ENCODE measurements at places on chromosomes 11 and 22. TPM values are rescaled to one million over a fixed set of nuclear protein-coding genes. Genes with fewer than 3 reads are reported as not detected.

DNA sequence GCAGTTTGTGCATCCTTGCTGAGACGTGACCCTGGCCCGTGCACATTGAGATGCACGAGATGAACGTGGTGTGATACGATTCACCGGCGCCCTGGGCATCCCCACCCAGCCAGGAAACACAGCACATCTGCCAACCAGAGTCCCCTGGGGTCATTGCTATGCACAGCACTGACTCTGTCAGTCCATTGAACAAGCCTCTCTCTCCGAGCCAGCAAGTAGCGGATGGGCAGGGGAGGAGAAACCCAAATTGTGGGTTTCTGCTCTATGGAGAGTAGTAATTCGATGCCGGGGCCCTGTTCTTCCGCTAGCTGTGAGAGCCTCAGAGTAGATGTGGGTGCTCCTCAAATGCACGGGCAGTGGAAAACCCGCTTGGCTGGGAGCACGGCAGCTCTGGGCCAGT is 85.1 kb downstream of the ARHGAP8 start:
- no peak for DNase-seq
- no peaks in the 10 kb centered on the region for H3K4me1 ChIP-seq
- no peak overlapping the region for H3K4me3 ChIP-seq

GRCh38 chr11:123798079-123798478 is 8.1 kb downstream of the OR6M1 start:
- H3K27ac ChIP-seq: no peak overlapping the region
- H3K36me3 ChIP-seq: no peaks in the 10 kb centered on the region
- H3K4me1 ChIP-seq: no peaks in the 10 kb centered on the region
- no peaks in the 10 kb centered on the region for H3K27me3 ChIP-seq

DNA sequence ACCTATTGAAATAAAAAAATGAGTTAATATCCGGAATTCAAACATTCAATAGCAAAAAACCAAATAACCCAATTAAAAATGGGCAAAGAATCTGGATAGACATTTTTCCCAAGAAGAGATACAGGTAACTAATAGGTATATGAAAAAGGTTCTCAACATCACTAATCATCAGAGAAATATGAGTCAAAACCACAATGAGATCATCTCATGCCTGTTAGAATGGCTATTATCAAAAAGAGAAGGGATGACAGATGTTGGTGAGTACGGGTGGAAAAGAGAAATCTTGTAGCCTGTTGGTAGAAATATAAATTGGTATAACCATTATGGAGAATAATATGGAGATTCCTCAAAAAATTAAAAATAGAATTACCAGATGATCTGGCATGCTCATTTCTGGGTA is 26.9 kb upstream of the OR6M1 start:
- no peak overlapping the region for H3K27ac ChIP-seq
- no peak for DNase-seq
- no peaks in the 10 kb centered on the region for H3K4me1 ChIP-seq
- H3K27me3 ChIP-seq: peaks cover 8% of the 10 kb centered on the region
- H3K4me3 ChIP-seq: no peak overlapping the region
- H3K36me3 ChIP-seq: no peaks in the 10 kb centered on the region

GRCh38 chr11:68460741-68461574 is at the start of gene PPP6R3:
PPP6R3 (plus strand) TSS chr11:68460752; CDS start chr11:68537665, 76,913 bp downstream.
- no peaks in the 10 kb centered on the region for H3K27me3 ChIP-seq
- no peak for DNase-seq
- H3K4me3 ChIP-seq: peak within 1 kb of the TSS; percentile 99
- peak within 1 kb of the TSS; percentile 97 for H3K27ac ChIP-seq

- H3K27ac ChIP-seq: no peak overlapping the region
- H3K4me1 ChIP-seq: peaks cover 18% of the 10 kb centered on the region
- H3K36me3 ChIP-seq: peaks cover 6% of the 10 kb centered on the region
- H3K4me3 ChIP-seq: no peak overlapping the region
- DNase-seq: no peak
Observed at GRCh38 chr11:85626496-85626895, 648 bp downstream of the DLG2 start.

BARX2 gene
- total RNA-seq: not detected

TBX10 gene
- total RNA-seq: not detected

GPHA2 gene
- not detected for total RNA-seq

DNA sequence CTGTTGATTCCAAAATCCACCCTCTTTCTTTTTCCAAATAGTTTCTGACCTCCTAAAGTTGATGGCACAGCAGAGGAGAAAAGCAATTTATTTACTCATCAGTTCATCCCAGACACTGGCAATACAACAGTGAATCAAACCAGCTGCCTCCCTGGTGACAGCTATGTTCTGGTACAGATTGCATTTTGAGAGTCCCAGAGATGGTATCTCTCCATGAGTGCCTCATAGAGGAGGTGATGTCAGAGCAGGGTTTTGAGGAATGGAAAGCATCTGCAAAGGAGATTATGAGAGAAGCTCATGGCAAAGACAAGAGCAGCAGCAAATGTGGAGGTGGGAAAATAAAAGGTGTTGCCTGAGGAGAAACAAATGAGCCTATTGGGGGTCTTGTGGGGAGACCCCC is 377.2 kb downstream of the MN1 start:
- no peak overlapping the region for H3K27ac ChIP-seq
- H3K4me3 ChIP-seq: no peak overlapping the region
- no peaks in the 10 kb centered on the region for H3K4me1 ChIP-seq

DNA sequence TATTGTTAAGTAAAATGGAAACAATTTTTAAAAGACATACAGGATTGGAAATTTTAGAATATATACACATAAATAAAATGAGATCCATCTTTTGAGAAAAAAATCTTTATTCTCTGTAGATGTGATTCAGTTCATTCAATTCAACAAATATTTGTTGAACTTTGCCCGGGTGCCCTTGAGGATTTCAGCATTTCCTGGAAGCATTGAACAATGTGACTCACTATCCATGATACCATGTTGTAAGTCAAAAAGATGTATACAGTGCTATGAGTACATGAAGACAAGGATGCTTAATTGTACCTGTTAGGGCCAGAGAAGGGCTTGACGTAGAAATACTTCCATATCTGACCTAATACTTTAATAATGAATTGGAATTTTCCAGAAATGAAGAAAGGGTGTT is 353.7 kb downstream of the METTL15 start:
- no peak overlapping the region for H3K4me3 ChIP-seq
- H3K27me3 ChIP-seq: no peaks in the 10 kb centered on the region
- DNase-seq: no peak
- no peaks in the 10 kb centered on the region for H3K36me3 ChIP-seq

CXCR5 gene
- 5.6 TPM for total RNA-seq

DNA sequence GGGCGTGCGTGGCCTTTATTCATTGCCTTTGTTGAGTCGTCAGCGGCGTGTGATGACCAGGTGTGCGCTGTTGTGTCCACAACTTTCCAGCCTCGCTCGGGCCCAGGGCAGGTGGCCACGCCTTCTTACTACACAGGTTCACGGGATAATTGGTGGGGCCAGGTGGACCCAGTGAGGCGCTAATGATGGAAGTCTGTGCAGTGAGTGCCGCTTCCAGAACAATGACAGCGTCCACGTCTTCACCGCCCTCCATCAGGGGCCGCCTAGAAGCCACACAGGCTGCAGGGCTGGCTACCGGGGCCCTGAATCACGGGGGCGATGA is 1197.3 kb downstream of the BRD1 start:
- H3K4me1 ChIP-seq: peaks cover 5% of the 10 kb centered on the region
- no peak overlapping the region for H3K27ac ChIP-seq
- H3K27me3 ChIP-seq: peaks cover 33% of the 10 kb centered on the region
- no peak for DNase-seq
- H3K36me3 ChIP-seq: no peaks in the 10 kb centered on the region
- H3K4me3 ChIP-seq: no peak overlapping the region

DNA sequence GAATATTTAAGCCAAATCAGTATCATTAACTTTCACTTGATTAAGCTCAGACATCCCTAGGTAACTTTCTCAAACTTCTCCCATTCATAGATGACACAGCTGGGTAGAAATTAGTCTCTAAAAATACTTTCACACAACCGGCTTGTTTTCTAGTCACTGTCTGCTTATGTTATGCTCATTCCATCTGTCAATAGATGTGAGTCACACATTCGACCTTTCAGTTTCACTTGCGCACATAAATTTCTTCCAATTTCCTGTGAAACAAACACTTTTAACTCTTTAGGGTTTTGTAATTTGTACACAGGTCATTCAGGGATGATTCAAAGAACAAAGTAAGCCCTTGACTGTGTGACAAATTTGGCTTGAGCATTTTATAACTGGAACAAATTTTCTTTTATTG is 723.0 kb downstream of the KCNA4 start:
- no peak overlapping the region for H3K27ac ChIP-seq
- no peaks in the 10 kb centered on the region for H3K27me3 ChIP-seq
- no peak overlapping the region for H3K4me3 ChIP-seq
- H3K4me1 ChIP-seq: no peaks in the 10 kb centered on the region

DNA sequence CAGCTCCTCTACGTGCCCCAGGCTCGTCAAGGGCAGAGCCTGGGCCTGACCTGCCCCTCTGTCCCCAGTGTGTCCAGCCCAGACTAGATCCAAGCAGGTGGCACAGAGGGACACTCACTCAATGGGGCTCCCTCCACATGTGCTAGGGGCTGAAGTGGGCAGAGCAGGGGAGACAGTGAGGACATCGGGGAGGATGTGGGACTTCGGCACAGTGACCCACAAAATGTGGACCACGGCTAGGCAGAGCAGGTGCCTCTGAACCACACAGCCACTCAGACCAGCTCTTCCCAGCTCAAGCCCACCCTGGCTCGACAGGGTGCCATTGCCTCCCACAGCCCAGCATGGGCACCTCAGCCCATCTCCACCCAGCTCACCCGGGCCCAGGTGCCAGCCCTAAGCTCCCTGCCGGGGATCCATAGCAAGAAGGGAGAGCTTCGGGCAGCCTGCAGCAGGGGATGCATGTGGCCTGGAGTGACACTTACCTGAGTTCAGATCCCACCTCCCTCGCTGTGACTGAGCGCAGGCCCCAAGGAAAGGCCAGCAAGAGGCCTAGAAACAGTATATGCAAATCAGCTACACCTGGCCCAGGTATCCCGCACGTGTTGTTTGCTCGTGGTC is 46.9 kb upstream of the RTL6 start:
- no peaks in the 10 kb centered on the region for H3K4me1 ChIP-seq
- no peak overlapping the region for H3K4me3 ChIP-seq
- H3K36me3 ChIP-seq: no peaks in the 10 kb centered on the region
- no peaks in the 10 kb centered on the region for H3K27me3 ChIP-seq

LMO2 gene
- total RNA-seq: 2.7 TPM

GRCh38 chr11:73308961-73309919 is 1.2 kb downstream of the ARHGEF17 start:
- DNase-seq: no peak
- peak overlapping the region; percentile 64 for H3K4me3 ChIP-seq
- peaks cover 33% of the 10 kb centered on the region for H3K4me1 ChIP-seq
- H3K27me3 ChIP-seq: peaks cover 50% of the 10 kb centered on the region
